ENCODE measurements at places on chromosomes 13 and 19. TPM values are rescaled to one million over a fixed set of nuclear protein-coding genes. Genes with fewer than 3 reads are reported as not detected.

SPATA13 gene
- 94.6 TPM for total RNA-seq

ZNF569 gene
- total RNA-seq: 5.0 TPM

ZNF441 gene
- total RNA-seq: 4.1 TPM

LACC1 gene
- 0.93 TPM for total RNA-seq

MAB21L1 gene
- total RNA-seq: not detected

NLRP12 gene
- total RNA-seq: 0.08 TPM

SPRED3 gene
- total RNA-seq: 1.6 TPM

IGFL2 gene
- total RNA-seq: not detected

ZNF708 gene
- total RNA-seq: 16.4 TPM

KIR2DL1 gene
- total RNA-seq: not detected

MAMSTR gene
- total RNA-seq: 0.47 TPM

CACNG7 gene
- not detected for total RNA-seq

All from CD4-positive, alpha-beta T cell (primary cell).